ENCODE measurements at places on chromosomes 12 and 14.

DNA sequence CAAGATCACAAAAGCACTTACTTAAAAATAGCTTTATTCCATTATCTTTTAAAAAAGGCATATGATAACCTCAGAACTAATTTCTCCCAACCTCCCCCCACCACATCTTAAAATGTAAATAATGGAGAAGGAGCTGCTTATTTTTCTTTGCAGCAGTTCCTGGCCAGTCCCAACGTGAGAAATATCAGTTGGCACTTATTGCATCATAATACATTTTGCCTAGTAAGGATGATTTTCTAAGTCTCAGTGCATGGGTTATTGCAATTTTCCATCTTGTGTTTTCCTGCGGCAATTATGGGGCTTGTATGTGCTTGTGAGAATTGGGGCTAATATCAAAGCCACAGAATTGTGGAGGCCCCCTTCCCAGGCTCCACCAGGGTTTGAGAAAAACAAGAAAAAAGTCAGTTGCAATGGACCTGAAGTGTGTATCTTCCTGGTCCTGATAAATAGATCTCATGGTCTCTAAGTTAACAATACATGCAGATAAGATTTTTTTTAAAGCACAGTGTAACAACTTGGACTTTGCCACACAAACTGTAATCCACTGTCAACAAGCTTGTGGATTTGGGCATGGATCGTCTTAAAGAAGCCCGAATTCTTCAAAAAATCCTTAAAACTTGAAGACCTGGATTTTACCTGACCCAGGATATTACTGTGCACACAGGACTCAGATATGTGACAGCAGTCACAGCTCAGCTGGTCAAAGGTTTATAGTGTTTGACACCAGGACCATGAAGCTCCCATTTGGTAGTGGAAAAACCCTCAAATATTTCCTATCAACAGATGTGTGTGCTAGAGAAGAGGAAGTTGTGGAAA lies 2.8 kb upstream of the WSB2 start:
- no peak overlapping the region for H3K4me3 ChIP-seq
- DNase-seq = no peak
- H3K4me1 ChIP-seq = peaks cover 16% of the 10 kb centered on the region
- H3K36me3 ChIP-seq = no peaks in the 10 kb centered on the region
- H3K27ac ChIP-seq = no peak overlapping the region

DNA sequence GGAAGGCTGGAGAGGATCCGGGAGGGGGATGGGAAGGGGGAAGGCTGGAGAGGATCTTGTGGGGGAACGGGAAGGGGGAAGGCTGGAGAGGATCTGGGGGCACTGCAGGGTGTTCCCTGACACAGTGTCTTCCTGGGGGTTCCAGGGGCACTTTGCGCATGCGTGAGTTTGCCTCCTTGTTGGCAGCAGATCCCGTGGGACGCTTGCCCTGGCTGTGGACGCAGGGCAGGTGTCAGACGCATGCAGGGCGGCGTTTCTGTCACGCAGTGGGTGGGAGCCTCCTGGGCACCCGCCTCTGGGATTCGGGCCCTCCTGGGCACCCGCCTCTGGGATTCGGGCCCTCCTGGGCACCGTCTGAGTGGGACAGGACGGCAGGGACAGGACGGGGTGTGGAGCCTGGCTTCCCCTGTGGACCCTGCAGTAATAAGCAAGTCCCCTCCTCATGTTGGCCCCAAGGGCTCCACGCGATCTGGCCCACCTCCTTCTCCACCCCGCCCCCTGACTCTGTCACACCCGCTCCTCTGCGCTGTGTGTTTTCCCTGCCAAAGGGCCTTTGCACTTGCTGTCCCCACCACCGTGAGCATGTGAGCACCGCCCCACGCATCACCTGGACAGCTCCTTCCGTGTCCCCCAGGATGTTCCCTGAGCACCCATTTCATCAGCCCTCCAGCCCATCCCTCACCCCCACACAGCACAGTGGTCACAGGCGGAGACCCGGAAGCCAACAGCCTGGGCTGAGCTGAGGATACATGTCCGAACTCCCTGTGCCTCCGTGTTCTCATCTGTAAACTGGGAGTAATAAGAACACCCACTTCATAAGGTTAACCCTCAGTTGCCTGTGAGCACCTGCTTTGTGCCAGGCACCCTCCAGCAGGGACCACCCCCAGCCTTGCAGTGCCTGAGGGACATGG lies 4.4 kb downstream of the MMP17 start:
- H3K27ac ChIP-seq = no peak overlapping the region
- H3K4me3 ChIP-seq = no peak overlapping the region
- DNase-seq = no peak
- peaks cover 11% of the 10 kb centered on the region for H3K27me3 ChIP-seq
- H3K36me3 ChIP-seq = no peaks in the 10 kb centered on the region
- H3K4me1 ChIP-seq = peaks cover 16% of the 10 kb centered on the region

- H3K4me1 ChIP-seq = peaks cover 17% of the 10 kb centered on the region
- DNase-seq = no peak
- no peak overlapping the region for H3K27ac ChIP-seq
- no peak overlapping the region for H3K4me3 ChIP-seq
- H3K27me3 ChIP-seq = no peaks in the 10 kb centered on the region
Measured at GRCh38 chr12:69102856-69103255, 136.5 kb upstream of the CPSF6 start.

DNA sequence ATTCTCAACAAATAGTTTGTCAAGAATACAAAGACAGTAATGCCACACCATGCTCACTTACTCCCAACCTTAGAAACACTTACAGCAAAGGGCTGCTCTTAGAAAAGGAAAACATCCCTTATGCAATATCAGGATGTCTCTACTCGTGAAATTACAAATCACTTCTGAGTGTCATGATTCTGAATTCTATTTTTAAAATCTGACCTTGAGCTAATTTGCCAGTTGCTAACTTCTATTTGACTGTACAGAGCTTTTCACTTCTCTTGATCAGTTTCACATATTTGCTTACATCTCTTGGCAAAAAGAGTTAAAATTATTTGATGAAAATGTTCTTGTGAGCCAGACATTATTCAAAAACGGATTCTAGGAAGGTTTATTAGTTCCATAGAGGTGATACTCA lies 136.7 kb upstream of the SLC35F4 start:
- H3K4me3 ChIP-seq = no peak overlapping the region
- no peaks in the 10 kb centered on the region for H3K27me3 ChIP-seq
- H3K36me3 ChIP-seq = no peaks in the 10 kb centered on the region
- no peaks in the 10 kb centered on the region for H3K4me1 ChIP-seq
- H3K27ac ChIP-seq = no peak overlapping the region

GRCh38 chr12:24246376-24246775 lies 296.9 kb upstream of the SOX5 start:
- no peak overlapping the region for H3K4me3 ChIP-seq
- DNase-seq = no peak
- no peaks in the 10 kb centered on the region for H3K4me1 ChIP-seq
- no peaks in the 10 kb centered on the region for H3K36me3 ChIP-seq
- H3K27me3 ChIP-seq = no peaks in the 10 kb centered on the region
- H3K27ac ChIP-seq = no peak overlapping the region

DNA sequence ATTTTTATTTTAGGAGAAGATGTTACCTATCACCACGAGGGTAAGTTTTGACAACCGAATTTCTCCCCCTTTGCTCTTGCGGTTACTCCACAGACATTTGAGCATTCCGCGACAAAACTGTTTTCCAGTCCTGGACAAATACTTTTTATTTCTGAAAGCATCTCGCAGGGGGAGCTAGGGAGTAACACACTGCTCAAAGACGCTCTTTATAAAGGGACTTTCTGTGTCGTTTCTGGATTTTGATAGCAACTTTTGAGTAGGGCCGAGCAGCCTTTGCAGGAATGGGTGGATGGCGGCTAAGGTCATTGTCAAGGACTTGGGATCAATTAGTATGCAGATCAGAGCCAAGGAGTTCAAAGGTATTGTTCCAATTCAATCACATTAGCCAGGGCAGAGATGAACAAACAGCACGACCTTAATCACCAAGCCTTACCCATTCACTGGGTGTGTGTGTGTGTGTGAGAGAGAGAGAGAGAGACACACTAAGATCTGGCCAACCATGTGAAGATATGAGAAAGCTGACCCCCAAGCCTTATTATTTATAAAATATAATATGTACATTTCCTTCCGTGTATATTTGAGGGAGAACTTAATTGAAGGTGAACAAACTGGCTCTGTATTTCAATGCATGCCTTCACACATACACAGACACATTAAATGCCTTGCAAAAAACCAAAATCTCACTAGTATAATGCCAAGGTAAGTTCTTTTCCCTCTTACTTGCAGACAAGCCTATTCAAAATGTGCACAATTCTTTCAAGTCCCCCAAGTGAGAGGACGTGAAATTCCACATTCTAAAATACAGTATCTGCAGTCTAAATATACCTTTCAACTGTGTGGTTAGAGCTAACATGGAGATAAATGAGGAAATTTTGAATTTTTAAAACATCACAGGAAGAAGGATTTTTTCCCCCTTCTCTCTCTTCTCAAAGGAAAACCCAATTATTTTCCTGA lies 613.8 kb downstream of the VRK1 start:
- H3K27me3 ChIP-seq = no peaks in the 10 kb centered on the region
- no peak overlapping the region for H3K4me3 ChIP-seq
- H3K36me3 ChIP-seq = no peaks in the 10 kb centered on the region
- DNase-seq = no peak
- H3K4me1 ChIP-seq = peaks cover 11% of the 10 kb centered on the region
- H3K27ac ChIP-seq = no peak overlapping the region

GRCh38 chr12:49870501-49871262 lies 27.8 kb upstream of the BCDIN3D start:
- H3K4me3 ChIP-seq = no peak overlapping the region
- no peaks in the 10 kb centered on the region for H3K36me3 ChIP-seq
- no peaks in the 10 kb centered on the region for H3K27me3 ChIP-seq
- H3K4me1 ChIP-seq = peaks cover 2% of the 10 kb centered on the region
- DNase-seq = no peak

DNA sequence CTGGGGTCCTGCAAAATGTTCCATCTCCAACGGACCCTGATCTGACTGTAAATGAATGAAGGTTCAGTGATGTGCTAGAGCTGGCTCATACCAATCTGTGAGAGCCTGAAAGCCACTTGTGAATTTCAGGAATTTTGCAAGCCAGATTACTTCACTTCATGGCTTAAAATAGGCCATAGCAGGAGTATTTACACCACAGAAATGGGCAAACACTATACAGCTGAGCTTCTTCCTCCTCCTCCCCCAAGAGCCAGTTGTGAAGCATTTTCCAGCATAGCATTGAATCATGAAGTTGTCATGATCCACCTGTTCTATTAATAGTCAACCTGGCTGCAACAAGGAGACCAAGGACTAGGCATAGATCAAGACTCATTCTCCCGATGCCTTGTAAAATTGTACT lies 141.3 kb upstream of the RASSF8 start:
- no peak for DNase-seq
- no peaks in the 10 kb centered on the region for H3K36me3 ChIP-seq
- H3K4me1 ChIP-seq = no peaks in the 10 kb centered on the region
- H3K4me3 ChIP-seq = no peak overlapping the region
- no peaks in the 10 kb centered on the region for H3K27me3 ChIP-seq

DNA sequence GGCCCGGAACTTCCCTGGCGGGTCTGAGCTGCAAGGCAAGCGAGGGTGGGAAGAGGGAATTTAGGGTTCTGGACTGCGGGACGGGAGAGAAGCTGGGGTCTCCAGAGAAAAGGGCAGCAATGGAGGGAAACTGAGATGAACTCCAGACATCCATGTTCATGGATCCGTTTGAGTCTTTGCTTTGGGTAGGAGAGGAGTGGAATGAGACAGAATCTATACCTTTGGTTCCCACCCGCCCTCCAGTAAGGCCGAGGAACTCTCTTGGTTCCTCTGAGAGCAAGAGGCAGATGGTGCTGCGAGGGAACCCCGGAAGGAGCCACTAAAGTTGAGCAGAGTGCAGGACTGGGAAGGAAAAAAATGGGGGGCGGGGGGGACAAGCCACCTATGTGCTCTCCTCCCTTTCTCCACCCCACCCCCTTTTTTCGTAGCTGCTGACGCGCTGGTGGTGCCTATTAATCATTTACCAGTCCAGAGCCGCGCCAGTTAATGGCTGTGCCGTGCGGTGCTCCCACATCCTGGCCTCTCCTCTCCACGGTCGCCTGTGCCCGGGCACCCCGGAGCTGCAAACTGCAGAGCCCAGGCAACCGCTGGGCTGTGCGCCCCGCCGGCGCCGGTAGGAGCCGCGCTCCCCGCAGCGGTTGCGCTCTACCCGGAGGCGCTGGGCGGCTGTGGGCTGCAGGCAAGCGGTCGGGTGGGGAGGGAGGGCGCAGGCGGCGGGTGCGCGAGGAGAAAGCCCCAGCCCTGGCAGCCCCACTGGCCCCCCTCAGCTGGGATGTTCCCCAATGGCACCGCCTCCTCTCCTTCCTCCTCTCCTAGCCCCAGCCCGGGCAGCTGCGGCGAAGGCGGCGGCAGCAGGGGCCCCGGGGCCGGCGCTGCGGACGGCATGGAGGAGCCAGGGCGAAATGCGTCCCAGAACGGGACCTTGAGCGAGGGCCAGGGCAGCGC lies 1.2 kb downstream of the SSTR1 start:
- peaks cover 40% of the 10 kb centered on the region for H3K4me1 ChIP-seq
- peak overlapping the region; percentile 92 for H3K27ac ChIP-seq
- peak overlapping the region; percentile 72 for H3K4me3 ChIP-seq
- H3K27me3 ChIP-seq = no peaks in the 10 kb centered on the region
- H3K36me3 ChIP-seq = no peaks in the 10 kb centered on the region
- DNase-seq = no peak

DNA sequence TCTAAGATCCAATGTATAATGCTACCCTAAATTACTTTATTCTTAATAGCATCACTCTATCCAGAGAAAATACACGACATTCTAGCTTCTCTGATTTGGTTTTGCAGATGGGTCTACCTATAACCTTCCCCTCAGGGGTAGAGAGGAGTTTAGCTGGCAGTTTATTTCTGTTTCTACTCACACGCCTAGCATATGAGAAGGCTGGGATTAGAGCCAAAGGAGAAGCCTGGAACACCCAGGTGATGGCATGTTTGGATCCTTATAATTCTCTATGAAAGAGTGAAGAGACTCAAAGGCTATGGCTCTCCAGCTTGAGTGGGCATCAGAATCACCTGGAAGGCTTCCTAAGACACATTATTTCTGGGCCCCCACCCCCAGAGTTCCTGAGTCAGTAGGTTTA lies 131.3 kb downstream of the IGF1 start:
- H3K36me3 ChIP-seq = no peaks in the 10 kb centered on the region
- no peaks in the 10 kb centered on the region for H3K4me1 ChIP-seq
- no peak overlapping the region for H3K27ac ChIP-seq

All from liver (tissue), 10 donors.